Progenitor cell of endocrine pancreas (in vitro differentiated cells): ENCODE measurements at places on chromosomes 4 and X. TPM values are rescaled to one million over a fixed set of nuclear protein-coding genes. Genes with fewer than 3 reads are reported as not detected.

Gene HHIP
- total RNA-seq: 0.22 and 0.44 TPM in 2 replicates

Gene SRPX2
- 0.24 and 0.38 TPM in 2 replicates for total RNA-seq

Gene FAM236A
- not detected in 2 replicates for total RNA-seq

DNA sequence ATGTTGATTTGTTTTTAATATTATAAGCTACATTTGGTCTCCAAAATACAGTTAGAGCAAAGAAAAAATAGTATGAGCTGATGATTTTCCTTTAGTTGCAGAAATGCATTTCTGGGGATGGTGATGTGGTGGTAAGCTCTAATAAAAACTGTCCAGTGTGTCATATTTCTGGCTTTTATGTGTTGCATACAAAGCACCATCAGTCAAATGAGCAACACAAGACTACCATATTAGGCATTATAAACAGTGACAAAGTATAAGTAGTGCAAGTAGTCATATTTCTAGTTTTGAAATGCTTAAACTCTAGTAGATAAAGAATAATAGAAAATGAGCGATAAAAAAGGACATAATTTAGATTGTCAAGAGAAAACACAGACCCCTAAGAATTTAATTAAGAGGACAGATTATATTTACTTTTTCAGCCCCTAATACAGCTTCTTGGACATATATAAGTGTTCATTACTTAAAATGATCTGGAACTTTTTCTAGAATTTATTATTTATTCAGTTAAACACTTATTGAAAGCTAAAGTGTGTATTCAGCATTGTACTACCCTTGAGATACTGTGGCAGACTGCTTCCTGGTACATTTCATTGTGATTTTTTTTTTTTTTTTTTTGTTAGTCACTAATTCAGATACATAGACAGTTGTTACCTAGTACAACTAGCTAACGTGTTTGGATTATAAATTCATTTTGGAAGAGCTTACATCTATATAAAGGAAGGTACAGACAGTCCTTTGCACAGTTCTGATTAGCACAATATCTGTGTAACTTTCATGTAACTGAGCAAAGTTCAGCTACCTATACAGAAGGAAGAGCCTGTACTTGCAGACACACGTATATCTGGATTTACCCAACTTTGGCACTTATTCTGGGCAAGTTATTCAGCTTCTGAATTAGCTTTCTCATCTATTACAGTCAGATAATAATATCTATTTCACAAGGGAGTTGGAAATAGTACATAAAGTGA lies 22.3 kb downstream of the RAP1GDS1 start:
- no peak for DNase-seq

Gene PRRG3
- total RNA-seq: 5.6 and 5.9 TPM in 2 replicates

- DNase-seq: no peak
Measured at GRCh38 chrX:57528670-57529255, 63.0 kb upstream of the ZXDB start.

Gene AFF2
- 7.7 and 8.4 TPM in 2 replicates for total RNA-seq
